ENCODE measurements at places on chromosomes 7 and 10.

DNA sequence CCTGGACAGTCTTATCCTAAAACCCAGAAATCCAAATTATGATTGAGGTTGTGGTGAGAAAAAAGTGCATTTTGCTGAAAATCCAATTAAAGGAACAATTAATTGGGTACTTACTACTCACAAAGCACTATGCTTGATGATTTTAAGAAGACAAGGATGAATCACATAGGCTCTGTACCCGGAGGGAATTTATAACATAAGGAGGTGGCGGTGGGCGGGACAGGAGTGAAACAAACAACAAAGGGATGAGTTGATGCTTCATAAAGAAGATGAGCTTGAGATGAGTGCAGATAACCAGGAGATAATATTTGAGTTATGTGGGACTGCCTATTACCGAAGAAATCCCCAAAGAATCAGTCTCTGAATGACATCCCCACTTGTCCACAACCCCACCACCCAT is 171.1 kb upstream of the FZD8 start:
- DNase-seq = no peak

- no peak for DNase-seq
Observed at GRCh38 chr7:122412441-122412840, 107.9 kb upstream of the FEZF1 start.

- DNase-seq = no peak
Observed at GRCh38 chr10:61987951-61988379, 86.5 kb downstream of the ARID5B start.

DNA sequence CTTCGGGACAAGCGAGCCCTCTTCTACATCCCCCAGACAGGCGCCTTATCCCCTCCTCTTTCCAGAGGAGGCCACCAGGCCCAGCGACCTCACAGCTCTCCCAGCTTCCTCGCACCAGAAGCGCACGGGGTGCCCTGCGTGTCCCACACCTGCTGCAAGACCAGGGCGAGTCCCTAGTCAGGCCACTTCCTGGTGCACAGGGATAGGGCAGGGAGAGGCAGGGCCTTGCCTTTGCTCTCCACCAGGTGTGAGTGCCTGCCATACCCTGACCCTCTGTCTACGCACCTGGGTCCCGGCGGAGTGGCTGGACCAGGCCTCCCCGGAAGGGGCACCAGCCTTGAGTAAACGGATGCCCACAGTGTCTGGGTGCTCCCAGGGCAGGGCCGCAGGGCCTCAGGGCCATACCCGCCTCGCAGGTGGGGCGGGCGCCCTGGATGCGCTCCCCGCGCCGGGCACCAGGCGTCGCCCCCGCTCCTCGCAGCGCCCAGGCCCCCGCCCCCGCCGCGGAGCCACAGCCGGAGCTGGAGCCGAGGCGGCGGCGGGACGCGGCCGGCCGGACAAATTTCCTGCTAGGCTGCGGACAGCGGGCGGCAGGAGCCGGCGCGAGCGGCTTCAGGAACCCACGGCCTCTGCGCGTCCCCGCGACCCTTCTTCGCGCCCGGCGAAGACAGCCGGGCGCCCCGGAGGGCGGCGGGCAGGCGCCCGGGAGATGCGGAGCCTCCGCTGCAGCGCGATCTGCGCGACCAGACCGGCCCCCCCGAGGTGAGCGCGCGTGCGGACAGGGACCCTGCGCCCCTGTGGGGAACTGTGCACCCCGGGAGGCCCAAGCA is at the start of gene PTPRE:
TSS of gene PTPRE (plus strand) at position 556 of the 830 bp plus-strand sequence. CDS start 133,779 bp downstream, outside the sequence.
- peak; percentile 72 for DNase-seq

- DNase-seq = peak; percentile 85
Observed at GRCh38 chr7:65872776-65873581, at the start of gene VKORC1L1. VKORC1L1 (plus strand) TSS chr7:65873074; CDS start chr7:65873372, 298 bp downstream.

GRCh38 chr7:19519443-19520021 is 189.3 kb downstream of the POLR1F start:
- DNase-seq = no peak

- DNase-seq = no peak
Observed at GRCh38 chr10:32059472-32059871, 3.2 kb upstream of the KIF5B start.

- no peak for DNase-seq
Observed at GRCh38 chr10:47285381-47286115, 14.4 kb upstream of the GDF10 start.

- no peak for DNase-seq
Observed at GRCh38 chr10:1928606-1929005, 191.3 kb upstream of the ADARB2 start.

GRCh38 chr7:80682744-80683143 is 44.3 kb downstream of the CD36 start:
- no peak for DNase-seq

DNA sequence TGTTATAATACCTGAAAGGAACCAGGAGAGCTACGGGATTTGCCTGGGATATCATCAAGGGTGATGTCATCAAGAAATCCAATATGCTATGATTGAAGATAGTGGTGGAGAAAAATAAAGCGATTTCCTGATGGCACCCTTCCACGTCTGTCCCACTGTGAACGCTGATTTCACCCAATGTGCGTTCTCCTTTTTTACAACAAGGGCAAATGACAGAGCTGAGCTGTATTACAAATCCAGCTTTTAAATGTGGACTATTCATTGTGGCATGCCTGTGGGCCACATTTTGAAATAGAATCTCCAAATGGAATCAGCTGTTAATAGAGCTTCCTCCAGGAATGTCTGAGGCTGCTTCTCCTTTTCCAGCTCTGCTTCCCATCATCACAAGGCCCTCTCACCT is 23.3 kb downstream of the SLC13A4 start:
- no peak for DNase-seq
